ENCODE measurements at places on chromosomes 5 and 9. TPM values are rescaled to one million over a fixed set of nuclear protein-coding genes. Genes with fewer than 3 reads are reported as not detected.

DNA sequence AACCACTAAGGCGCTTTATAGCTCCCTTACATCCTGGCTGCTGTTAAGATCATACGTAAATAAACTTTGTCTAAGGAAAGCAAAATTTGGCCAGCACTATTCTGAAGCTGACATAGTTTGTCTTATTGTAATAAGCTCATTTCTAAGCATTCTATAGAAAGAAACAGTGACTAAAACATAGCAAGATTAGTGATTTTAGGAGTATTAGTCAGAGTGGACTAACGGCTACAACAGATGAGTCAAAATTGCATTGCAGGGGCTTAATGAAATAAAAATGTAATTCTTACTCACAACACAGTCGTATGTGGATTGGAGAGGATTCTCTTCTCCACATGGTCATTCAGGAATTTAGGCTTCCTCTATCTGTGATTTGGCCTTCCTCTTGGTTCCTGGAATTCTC lies 347.6 kb downstream of the GADD45G start:
- no peaks in the 10 kb centered on the region for H3K36me3 ChIP-seq
- no peak overlapping the region for H3K4me3 ChIP-seq
- H3K27me3 ChIP-seq = peaks cover 9% of the 10 kb centered on the region
- no peaks in the 10 kb centered on the region for H3K4me1 ChIP-seq
- no peak overlapping the region for H3K27ac ChIP-seq

Gene ST8SIA4
- not detected for total RNA-seq

DNA sequence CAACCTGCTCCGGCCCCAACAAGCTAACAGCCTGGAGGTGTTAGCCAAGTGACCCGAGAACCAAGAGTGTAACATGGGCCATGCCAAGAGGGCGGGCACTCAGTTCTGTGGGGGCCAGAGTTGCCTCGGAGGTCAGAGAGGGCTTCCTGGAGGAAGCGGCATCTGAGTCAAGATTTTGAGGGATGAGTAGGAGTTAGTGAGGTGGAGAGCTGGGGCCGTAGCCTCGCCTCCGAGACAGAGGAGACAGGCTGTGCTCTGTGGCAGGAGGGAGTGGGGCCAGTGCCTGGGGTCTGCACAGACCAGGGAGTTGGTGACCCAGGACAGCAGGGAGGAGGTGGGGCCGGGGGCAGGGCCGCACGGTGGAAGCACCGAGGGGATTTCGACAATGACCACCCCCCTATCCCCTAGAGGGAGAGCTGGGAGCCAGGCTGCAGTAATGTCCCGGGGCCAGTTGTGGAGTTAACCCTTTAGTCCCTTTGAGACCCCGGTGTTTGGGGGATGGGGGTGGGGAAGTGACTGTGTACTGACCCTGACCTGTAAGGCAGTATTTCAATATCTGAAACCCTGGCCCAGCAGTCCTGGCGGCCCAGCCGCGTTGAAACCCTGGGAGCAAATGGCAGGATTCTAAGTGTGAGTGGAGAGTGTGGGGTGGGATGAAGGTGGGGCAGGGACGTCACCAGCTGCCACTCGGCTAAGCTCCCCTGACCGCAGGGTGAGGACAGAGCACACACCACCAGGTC lies 148.7 kb upstream of the COL5A1 start:
- no peak for DNase-seq
- H3K4me3 ChIP-seq = no peak overlapping the region
- no peaks in the 10 kb centered on the region for H3K4me1 ChIP-seq
- no peak overlapping the region for H3K27ac ChIP-seq

GRCh38 chr5:141783947-141784296 lies 94.3 kb downstream of the PCDH1 start:
- no peaks in the 10 kb centered on the region for H3K36me3 ChIP-seq
- no peak overlapping the region for H3K27ac ChIP-seq
- no peak for DNase-seq
- peaks cover 17% of the 10 kb centered on the region for H3K4me1 ChIP-seq
- H3K27me3 ChIP-seq = peaks cover 6% of the 10 kb centered on the region

DNA sequence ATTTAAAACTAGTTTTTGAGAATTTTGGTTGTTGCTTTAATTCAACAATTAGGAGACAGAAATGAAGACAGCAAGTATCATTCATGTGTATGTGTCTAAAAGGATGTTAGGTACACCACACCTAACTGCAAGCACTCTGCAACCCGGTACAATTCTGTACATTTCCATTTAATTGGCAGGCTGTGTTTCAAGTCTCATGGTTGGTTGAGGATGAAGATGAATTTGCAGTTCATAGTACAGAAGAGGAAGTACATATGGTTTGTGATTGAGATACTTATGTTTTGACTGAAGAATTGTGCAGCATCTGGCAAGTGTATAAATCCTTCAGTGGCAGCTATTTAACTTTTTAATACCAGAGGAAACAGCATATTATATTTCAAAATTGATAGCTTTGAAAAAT lies 628.7 kb upstream of the ZNF608 start:
- H3K27ac ChIP-seq = no peak overlapping the region
- no peaks in the 10 kb centered on the region for H3K36me3 ChIP-seq
- H3K4me3 ChIP-seq = no peak overlapping the region
- H3K27me3 ChIP-seq = no peaks in the 10 kb centered on the region
- no peak for DNase-seq

Gene ISL1
- 1.3 TPM for total RNA-seq

Gene TPRN
- 24.9 TPM for total RNA-seq

Measured in HCT116 (cell line).